ENCODE measurements at places on chromosomes 2 and 18.

- DNase-seq = peak; percentile 69
Observed at GRCh38 chr18:63963615-63964256, 6.1 kb upstream of the SERPINB8 start.

DNA sequence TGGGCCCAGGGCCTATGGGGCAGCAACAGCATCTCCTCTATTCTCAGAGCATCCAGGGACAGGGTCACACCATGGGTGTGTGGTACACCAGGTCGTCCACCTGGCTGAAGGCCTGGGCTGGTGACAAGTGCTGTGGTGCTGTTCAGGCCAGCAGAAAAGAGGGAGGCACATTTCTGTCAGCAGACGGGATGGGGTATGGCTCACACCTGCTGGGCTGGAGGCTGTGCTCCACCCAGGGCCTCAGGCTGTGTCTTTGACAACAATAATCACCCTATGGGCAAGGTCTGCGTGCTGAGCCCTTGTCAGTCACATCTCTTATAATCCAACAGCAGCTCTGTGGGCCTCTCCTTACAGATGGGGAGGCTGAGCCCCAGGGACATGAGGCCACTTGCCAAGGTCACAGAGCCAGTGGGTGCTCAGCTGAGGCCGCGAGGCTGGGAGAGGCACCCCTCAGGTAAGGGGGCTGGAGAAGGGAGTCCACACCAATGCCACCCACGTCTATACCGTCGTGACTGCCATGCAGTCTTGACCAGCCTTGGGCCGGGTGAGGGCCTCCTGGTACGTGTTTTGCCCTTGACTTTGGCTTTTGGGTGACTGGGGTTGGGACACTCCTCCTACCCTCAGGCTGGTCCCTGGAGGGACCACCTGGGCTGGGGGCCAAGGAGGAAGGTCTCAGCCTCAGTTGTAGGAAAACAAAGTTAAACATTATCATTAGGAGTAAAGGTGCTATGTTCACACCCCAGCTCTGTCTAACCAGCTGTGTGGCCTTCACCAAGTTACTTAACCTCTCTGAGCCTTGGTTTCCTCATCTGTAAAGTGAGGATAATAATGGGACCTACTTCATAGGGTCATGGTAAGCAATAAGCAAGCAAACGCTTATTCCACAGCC, 5.6 kb upstream of the HS6ST1 start:
- DNase-seq = no peak

DNA sequence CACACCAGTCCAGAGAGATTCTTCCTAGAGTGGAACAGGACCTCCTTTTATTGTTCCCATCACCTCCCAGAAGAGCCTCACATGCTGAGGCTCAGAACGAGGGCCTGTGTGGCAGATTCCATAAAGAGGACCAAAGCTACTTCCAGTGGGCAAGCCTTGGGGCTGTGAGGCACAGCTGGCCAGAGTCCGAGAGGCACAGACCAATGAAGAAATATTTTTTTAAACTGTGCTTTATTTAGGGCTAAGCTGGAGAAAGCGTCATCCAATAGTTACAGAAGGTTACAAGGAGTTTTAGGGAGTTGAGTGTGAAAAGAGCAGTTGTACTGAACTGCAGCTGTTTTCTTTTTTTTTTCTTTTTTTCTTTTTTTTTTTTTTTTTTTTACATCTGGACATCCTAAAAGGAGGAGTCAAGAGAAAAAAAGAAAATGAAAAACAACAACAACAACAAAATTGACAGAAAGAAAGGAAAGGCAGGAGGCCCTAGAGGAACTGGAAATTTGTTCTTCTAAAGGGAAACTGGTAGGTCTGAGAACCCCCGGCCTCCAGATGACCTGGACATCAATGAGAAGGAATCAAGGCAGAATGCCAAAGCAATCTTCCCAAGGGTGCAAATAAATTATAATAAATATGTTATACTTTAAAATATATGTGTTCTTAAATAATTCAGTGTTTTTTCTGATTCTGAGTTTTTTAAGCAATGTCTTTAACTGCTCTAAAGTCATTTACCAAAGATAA, 322.6 kb downstream of the CELF4 start:
- no peak for DNase-seq

- DNase-seq = peak; percentile 24
Observed at GRCh38 chr2:15560140-15560987, 770 bp downstream of the NBAS start.

- peak; percentile 34 for DNase-seq
Observed at GRCh38 chr18:74806700-74807416, 209.2 kb downstream of the ZNF407 start.

- no peak for DNase-seq
Observed at GRCh38 chr2:36478332-36478738, 119.6 kb downstream of the FEZ2 start.

DNA sequence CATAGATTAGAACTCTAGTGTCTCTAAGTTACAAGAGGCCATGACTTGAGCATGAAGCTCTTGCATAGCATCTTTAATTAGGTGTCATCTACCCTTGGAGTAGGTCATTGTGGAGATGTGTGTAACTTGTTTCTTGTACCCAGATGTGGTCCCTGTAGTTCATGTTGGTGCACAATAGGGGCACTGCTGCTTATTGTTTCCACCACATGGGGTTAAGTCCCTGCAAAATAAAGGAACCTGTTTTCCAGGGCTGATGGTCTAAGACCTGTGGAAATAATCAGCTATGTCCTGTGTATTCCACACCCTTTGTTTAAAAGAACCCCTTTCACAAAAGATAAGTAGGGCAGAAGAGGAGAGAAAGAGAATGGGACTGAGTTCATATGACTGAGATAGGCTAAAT, 28.6 kb downstream of the ASXL3 start:
- no peak for DNase-seq

All from activated CD4-positive, alpha-beta T cell treated with anti-CD3 and anti-CD28 coated beads, Interleukin-10, Interleukin-2, amounts not matched to agents 100 ng/mL and 50 ng/mL, durations not matched to agents 16 hours and 8 hours (primary cell).